ENCODE measurements at places on chromosomes 1 and 21.

GRCh38 chr21:46048926-46049889, 48.7 kb upstream of the COL6A2 start:
- no peak for DNase-seq

DNA sequence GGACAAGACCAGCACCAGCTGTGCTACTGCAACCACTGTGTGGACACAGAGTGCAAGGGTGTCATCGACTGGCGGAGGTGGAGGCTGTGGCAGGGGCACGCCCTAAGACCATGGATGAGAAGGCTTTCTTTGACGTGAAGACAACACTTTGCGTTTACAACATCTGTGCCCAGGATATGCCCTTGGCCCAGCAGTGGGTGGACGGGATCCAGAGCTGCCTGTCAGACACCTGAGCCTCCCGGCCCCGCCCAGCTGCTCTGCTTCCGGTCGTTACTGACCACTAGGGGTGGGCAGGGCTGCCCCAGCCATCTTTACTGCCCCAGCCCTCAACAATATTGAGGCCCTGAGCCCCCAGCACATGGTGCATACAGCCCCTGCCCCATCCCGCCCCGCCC, 21.4 kb upstream of the NPPB start:
- no peak for DNase-seq

DNA sequence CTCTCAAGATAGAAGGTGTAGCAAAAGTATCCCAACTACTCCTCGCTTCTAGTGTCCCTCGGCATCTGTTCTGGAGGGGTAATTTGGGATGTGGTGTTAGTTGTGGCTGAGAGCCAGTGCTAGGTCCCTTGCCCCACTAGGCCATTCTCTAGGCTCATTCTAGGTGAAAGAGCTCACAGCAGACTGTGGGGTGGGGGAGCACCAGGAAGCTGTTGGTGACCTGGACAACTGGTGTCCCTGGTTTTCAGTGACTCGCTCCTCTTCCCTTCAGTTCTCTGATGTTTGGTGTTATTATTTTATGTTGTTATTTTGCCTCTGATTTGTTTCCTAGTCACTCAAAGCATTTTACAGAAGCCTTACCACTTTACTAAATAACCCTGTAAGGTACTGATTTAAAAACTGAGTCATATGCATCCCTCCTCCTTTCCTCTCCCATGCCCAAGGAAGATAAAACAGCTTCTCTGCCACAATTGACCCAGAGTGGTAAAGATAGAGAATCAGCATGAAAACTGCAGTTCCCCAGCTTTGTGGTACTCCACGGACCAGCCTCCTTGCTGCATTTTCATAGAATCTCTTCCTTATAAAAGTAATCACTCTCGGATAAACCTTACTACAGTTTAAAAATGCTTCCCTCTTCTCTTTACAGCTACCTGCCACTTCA, 14.1 kb downstream of the DYRK3 start:
- DNase-seq, result no peak

GRCh38 chr1:27203946-27204345, 30.5 kb upstream of the WDTC1 start:
- no peak for DNase-seq

GRCh38 chr1:65362545-65362944, 53.2 kb downstream of the DNAJC6 start:
- DNase-seq, result no peak

DNA sequence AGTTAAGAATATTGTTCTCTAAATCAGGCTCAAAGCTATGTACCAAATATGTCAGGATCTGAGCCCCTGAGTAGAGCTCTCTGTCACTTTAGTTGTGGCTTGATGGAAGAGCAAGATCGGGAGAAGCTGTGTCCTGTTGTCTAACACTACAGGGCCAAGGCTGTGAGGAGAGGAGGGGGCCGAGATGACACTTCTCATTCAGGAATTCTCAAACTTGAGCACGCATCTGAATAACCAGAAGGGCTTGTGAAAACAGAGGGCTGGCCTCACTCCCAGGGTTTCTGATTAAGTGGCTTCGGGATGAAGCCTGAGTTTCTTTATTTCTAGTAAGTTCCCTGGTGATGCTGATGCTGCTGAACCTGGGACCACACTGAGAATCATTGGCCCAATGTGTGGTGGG, 209.2 kb upstream of the DAB1 start:
- DNase-seq, result no peak

DNA sequence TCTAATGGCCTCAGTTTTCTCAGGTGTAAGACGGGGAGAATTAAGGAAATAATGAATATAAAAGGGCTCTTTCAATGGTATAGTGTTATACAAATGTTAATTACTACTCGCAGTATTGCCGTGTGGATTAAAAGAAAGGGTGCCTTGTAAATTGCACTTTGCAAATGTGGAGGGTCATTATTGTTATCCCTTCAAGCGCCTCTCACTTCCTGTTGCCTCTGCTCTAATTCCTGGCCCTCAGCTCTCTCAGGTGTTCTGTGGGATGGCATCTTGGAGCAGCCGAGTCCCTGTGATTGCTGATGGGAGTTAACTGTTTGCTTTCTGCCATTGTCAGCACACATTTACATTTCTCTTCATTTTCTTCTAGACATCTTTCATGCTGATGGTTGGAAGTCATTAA, 7.1 kb upstream of the S100A11 start:
- no peak for DNase-seq

Data from ACHN (cell line).